T-helper 17 cell (primary cell): ENCODE measurements at places on chromosomes 7 and 10. TPM values are rescaled to one million over a fixed set of nuclear protein-coding genes. Genes with fewer than 3 reads are reported as not detected.

- peaks cover 6% of the 10 kb centered on the region for H3K4me1 ChIP-seq
- H3K36me3 ChIP-seq = peaks cover 2% of the 10 kb centered on the region
- no peak overlapping the region for H3K4me3 ChIP-seq
- peaks cover 14% of the 10 kb centered on the region for H3K27me3 ChIP-seq
- no peak overlapping the region for H3K27ac ChIP-seq
Observed at GRCh38 chr10:5618042-5618441, 48.4 kb downstream of the ASB13 start.

DNA sequence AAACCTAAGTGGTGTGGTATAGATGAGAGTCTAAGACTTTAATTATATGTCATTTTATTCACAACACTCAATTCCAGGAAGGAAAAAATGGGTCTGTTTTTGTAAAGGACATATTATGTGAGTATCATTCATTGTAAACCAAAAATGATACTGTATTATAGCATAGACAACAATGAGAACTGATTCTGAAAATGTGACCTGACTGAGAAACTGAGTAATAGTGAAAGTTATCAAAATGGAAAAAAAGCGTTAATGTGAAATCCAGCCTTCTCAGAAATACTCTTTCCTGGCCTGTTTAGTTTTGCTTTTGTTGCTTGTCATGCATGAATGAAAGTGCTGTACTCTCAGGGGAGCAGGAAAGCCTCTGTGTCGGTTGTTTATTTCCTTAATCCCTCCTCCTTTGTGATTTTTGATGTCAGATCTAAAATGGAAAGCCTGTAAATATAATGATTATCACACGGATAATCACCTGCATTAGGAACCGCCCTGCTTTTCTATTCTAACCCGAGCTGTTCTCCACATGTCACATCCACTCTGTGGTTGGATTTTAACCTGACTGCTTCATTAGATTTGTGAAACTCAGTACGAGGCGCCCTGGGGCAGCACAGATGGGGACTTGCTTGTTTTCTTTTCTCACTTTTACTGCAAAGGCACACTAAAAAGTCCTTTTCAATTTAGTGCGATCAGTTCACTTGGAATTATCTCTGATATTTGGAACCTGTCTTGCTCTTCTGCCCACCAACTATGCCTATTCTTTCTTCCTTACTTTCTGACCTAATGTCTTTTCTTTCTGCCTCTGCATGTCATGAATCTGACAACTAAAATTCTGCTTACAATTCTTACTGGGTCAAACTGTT is 240.9 kb upstream of the KAT6B start:
- H3K36me3 ChIP-seq = no peaks in the 10 kb centered on the region
- peaks cover 40% of the 10 kb centered on the region for H3K4me1 ChIP-seq
- H3K27ac ChIP-seq = peak overlapping the region; percentile 98
- peak overlapping the region; percentile 94 for H3K4me3 ChIP-seq

GRCh38 chr10:7151538-7151937 is 259.3 kb downstream of the SFMBT2 start:
- no peak for DNase-seq
- peaks cover 8% of the 10 kb centered on the region for H3K27me3 ChIP-seq
- H3K36me3 ChIP-seq = no peaks in the 10 kb centered on the region
- no peak overlapping the region for H3K4me3 ChIP-seq
- H3K27ac ChIP-seq = no peak overlapping the region

GRCh38 chr10:101897633-101898032 is 54.0 kb upstream of the KCNIP2 start:
- H3K27ac ChIP-seq = no peak overlapping the region
- peaks cover 8% of the 10 kb centered on the region for H3K4me1 ChIP-seq
- no peaks in the 10 kb centered on the region for H3K27me3 ChIP-seq
- H3K36me3 ChIP-seq = peaks cover 2% of the 10 kb centered on the region

DNA sequence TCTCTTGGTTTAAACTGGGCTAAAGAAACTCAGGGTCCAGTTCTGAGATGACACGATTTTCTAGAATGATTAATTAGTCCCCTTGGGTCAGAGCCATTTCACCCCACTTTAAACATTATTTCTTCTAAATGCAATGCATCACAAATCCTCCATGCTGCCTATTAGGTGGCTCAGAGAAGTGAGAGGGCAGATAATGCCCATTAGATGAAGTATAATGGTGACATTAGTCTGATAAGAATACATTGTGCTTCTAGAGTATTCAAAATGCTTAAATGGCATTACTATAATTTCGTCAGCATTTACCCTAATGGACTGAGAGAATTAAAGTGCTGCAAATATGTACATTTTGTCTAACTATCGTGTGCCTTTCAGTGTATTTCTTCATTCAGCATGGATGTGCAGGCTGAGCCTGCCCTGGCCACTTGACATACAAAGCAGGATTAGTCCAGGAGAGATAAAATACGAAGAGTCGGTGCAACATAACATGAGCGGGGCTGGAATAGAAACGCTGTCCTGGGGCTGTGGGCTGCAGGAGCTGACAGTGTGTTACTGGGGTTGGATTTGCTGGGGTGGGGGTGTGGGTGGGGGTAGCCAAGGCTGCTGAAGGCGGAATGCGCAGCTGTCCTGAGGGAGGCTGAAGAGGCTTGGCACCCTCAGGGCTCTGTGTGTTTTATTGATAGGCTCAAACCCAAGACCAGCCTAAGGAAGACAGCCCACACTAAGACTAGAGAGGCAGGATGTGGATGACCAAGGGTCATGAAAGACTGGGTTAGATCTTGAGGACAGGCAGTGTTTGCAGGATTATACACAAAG is 52.8 kb upstream of the KLF6 start:
- H3K27ac ChIP-seq = peak overlapping the region; percentile 11
- DNase-seq = no peak
- H3K36me3 ChIP-seq = no peaks in the 10 kb centered on the region
- no peaks in the 10 kb centered on the region for H3K27me3 ChIP-seq
- H3K4me3 ChIP-seq = no peak overlapping the region

DNA sequence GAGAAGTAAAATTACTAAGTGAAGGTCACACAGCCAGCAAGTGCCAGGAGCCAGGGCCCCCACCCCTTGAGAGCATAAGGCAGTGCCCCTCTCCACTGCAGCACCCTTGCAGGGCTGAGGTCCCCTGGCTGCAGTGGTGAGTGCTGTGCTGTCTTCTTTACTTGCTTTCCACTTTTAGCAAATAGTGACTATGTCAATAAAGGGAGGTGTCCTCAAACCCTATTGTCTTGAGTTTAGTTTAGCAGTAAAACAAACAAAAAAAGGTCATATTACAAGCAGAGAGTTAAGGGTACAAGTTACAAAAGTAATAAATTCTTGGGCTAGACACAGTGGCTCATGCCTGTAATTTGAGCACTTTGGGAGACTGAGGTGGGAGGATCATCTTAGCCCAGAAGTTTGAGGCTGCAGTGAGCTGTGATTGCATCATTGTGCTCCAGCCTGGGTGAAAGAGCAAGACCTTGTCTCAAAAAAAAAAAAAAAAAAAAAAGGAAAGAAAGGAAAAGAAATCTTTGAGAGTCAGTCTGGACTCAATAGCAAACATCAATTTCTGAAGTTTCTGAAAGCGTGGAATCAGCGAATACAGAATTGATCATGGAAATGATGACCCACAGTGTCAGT is 39.0 kb upstream of the KIF5B start:
- no peak for DNase-seq
- peaks cover 16% of the 10 kb centered on the region for H3K27me3 ChIP-seq
- H3K27ac ChIP-seq = no peak overlapping the region
- no peaks in the 10 kb centered on the region for H3K4me1 ChIP-seq
- H3K4me3 ChIP-seq = no peak overlapping the region

DNA sequence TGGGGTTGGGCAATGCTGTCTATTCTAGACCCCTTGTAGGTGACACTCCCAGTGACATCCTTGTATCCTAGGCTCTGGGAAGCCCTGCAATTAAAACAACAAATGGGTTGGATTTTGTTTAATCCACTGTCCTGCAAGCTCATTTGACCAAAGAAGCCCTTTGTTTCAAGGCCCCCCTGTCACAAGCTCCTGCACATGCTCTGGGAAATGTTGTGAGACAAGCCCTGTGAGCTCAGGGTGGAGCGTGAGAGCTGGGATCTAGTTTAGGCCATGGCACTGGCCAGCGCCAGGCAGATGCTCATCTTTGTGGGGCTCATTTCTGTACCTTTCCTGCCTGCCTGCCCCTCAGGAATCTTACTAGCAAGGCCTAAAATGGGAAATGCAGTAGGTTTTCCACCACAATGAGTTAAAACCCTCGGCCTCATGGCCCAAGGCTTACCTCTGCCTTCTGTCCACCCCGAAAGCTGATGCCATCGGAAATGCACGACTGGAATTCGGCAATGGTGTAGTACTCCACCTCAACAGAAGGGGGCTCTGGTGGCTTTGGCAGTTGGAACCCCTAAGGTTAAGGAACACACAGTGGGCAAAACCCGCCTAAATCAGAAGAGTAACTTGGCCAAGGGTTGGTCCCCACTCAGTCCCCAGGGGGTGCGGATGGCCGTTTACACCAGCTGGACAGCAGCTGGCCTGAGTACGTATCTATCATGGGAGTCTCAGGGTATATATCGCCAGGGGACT is 112.0 kb downstream of the NEURL1 start:
- no peaks in the 10 kb centered on the region for H3K4me1 ChIP-seq
- H3K27ac ChIP-seq = no peak overlapping the region
- peaks cover 2% of the 10 kb centered on the region for H3K36me3 ChIP-seq
- no peaks in the 10 kb centered on the region for H3K27me3 ChIP-seq

DNA sequence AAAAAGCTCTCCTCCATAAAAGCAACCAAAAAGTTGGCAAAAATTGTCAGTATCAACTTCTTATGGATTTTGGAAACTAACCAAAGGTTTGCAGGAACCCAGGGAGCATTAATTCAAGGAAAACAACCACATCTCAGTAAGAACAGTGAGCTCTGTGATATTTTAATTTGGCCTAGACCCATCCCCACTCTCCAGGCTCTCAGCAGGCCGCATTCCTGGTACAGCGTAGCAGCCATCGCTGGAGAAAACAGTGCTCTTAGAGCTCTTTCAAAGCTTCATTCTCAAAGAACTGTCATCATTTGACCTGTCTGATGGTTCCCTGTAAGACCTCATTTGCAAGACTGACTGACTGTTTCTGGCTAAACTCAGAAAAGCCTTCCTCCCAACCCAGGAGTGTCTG is 81.9 kb downstream of the NUDCD3 start:
- DNase-seq = no peak
- no peak overlapping the region for H3K4me3 ChIP-seq
- H3K4me1 ChIP-seq = peaks cover 20% of the 10 kb centered on the region
- H3K27me3 ChIP-seq = no peaks in the 10 kb centered on the region

DNA sequence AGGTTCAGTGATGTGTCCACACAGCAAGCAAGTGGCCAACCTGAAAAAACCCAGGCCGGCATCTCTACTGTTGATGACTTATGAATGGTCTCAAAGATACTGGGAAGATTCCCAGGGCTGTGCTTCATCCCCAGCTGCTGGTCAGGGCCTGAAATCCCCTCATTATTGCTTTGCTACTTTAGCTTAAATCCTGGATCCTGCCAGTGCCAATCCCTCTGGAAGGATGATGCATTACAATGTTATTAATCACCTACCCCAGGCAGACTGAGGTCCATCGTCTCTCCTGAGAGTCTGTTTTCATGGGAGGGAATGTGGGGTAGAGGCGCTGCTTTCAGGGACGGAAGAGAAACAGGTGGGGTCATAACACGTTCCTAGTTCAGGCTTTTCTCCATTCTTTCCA is 371.6 kb downstream of the RPS24 start:
- H3K27ac ChIP-seq = no peak overlapping the region
- H3K4me1 ChIP-seq = peaks cover 8% of the 10 kb centered on the region
- H3K4me3 ChIP-seq = no peak overlapping the region
- peaks cover 2% of the 10 kb centered on the region for H3K36me3 ChIP-seq
- peaks cover 25% of the 10 kb centered on the region for H3K27me3 ChIP-seq

DNA sequence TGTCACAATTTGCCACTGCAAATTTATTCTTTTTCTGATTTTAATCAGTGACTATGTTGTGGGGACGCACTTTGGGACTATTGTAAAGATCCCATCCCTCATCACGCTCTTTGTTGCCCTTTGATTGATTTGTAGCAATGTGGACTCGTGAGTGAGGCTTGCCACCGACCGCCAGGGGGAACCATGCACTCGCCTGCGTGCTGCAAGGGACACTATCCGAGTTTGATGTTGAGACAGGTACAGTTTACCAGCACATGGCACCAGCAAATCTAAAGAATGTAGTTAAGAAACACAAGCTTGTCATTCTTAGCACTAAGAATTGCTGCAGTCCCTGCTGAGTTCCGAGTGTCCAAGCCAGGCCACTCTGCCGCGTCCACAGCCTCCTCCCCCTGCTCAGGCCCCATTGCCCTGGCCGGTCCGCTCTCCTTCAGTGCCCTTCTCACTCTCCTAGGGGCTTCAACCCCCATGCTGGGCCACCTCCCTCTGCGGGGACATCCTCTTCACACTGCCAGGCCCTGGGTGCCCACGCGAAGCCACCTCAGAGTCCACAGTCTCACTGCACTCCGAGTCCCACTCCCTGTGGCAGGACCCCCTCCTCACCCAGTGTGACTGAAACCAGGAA is 2.0 kb upstream of the SFTPA2 start:
- peak; percentile 45 for DNase-seq
- peak overlapping the region; percentile 65 for H3K4me3 ChIP-seq
- H3K36me3 ChIP-seq = peaks cover 4% of the 10 kb centered on the region
- H3K27me3 ChIP-seq = peaks cover 22% of the 10 kb centered on the region

DNA sequence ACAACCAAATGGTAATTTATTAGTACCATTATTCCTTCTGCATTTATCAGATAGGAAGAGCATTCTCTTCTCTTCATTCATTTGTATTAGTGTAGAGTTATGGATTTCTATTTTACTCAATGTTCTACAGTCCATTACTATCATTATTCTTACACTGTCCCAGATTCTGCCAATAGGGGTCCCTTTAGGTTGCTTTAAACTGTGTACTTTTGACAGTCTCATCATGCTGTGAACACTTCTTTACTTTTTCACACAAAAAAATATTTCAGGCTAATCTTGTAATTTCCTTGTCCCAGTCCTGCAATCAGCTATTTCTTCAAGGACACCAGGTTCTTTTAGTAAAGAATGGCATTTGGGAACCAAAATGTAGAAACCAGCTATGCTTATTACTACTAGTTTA is 99.3 kb downstream of the ZNF248 start:
- no peak overlapping the region for H3K27ac ChIP-seq
- no peaks in the 10 kb centered on the region for H3K27me3 ChIP-seq
- no peaks in the 10 kb centered on the region for H3K36me3 ChIP-seq
- H3K4me1 ChIP-seq = no peaks in the 10 kb centered on the region

Gene SFRP5
- total RNA-seq = not detected

DNA sequence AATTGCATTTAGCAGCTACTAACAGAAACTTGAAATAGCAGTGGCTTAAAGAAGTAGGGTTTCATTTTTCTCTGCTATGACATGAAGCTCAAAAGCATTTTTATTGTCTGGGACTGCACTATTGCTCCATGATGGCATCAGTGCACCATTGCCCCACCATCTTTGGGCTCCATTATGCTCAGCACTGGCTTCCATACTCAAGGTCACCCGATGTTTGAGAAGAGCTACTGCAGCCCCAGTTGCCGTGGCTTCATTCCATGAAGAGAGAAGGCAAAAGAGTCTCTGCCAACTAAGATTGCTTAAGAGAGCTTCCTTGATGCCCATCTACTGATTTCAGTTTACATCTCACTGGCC is 192.2 kb upstream of the LRGUK start:
- H3K36me3 ChIP-seq = peaks cover 5% of the 10 kb centered on the region
- no peaks in the 10 kb centered on the region for H3K27me3 ChIP-seq
- H3K4me3 ChIP-seq = no peak overlapping the region
- H3K4me1 ChIP-seq = peaks cover 2% of the 10 kb centered on the region

GRCh38 chr7:45514944-45515343 is 59.2 kb upstream of the ADCY1 start:
- DNase-seq = no peak
- no peak overlapping the region for H3K4me3 ChIP-seq
- H3K27me3 ChIP-seq = peaks cover 5% of the 10 kb centered on the region
- no peak overlapping the region for H3K27ac ChIP-seq
- H3K36me3 ChIP-seq = no peaks in the 10 kb centered on the region
- H3K4me1 ChIP-seq = no peaks in the 10 kb centered on the region

Gene CFAP43
- not detected for total RNA-seq

Gene GIMAP7
- total RNA-seq = 62.7 TPM

- H3K4me1 ChIP-seq = peaks cover 33% of the 10 kb centered on the region
- peak within 1 kb of the TSS; percentile 88 for H3K4me3 ChIP-seq
- peaks cover 2% of the 10 kb centered on the region for H3K36me3 ChIP-seq
- H3K27ac ChIP-seq = peak within 1 kb of the TSS; percentile 14
Observed at GRCh38 chr7:5423306-5423975, at the start of gene TNRC18. Gene TNRC18 (minus strand): TSS chr7:5423834. CDS start chr7:5421246, 2,588 bp downstream.
